ENCODE measurements at places on chromosomes 3 and 15. TPM values are rescaled to one million over a fixed set of nuclear protein-coding genes. Genes with fewer than 3 reads are reported as not detected.

Gene UACA
- 3.3 TPM for polyA plus RNA-seq

DNA sequence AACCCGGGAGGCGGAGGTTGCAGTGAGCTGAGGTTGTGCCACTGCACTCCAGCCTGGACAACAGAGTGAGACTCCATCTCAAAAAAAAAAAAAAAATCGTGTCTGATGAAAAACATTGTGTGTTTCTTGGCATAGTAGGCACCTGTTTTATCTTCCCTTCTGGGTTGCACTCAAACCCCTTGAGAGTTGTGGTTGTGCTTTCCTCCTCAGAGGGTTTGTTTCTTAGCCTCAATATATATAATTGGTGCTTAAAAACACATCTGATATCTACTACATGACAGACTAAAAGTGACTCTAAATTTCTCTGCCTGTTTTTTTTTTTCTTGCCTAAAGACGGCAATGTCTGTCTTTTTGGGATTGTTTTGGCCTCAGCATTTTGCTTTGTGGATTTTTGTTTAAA lies 7.6 kb downstream of the NR1D2 start:
- peak; percentile 76 for DNase-seq

Gene C3orf20
- 0.56 TPM for polyA plus RNA-seq

DNA sequence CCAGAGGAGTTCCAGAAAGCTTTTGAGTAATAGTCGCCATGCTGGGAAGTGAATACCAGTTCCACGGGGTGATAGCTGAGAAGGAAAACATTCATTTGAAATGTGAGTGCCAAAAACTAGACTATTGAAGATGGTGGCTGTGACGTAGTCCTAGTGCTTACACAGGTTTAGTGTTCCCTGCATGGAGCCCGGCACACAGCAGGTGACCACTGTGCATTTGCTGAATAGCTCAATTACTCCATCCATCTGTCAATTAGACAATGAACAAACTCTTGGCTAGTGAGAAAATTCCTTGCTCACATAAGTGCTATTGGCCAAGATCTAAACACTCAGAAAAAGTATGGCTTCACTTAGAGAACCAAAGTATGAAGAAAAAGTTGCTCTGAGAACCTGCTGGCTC lies 448.1 kb upstream of the WNT5A start:
- no peak for DNase-seq

Gene MEIS2
- 18.4 TPM for polyA plus RNA-seq

DNA sequence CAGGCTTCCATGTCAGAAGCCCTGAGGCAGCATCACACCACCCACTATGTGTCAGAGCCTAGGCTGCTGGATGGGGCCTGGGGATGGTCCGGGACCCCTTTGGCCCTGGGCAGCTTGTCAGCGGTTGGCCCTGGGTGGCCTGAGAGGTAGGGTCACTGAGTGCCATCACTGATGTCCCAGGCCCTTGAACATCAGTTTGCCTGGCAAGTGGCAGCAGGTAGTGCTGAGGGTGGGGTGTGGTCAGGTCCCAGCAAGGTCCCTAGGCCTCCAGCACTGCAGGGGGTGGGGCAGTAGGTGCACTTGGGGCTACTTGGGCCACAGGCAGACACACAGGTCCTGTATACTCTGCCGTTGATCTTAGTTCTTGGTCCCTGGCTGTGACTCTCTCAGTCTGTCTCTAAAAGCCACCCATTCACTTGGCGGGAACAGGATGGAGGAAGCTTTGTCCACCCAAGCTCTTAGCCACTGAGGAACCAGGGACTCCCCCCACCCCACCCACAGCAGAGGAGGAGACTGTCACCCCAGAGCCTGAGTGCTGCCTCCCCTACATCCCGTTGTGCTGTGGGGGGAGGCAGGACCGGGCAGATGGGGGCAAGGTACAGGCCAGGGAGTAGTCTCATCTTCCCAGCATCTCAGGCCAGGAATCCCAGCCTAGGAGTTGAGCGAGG lies 5.8 kb downstream of the GNAI2 start:
- no peak for DNase-seq

GRCh38 chr15:70435872-70436271 lies 327.5 kb downstream of the UACA start:
- peak; percentile 15 for DNase-seq

- no peak for DNase-seq
These were observed 222.8 kb upstream of the UBE2E2 start for GRCh38 chr3:22980346-22980745.

DNA sequence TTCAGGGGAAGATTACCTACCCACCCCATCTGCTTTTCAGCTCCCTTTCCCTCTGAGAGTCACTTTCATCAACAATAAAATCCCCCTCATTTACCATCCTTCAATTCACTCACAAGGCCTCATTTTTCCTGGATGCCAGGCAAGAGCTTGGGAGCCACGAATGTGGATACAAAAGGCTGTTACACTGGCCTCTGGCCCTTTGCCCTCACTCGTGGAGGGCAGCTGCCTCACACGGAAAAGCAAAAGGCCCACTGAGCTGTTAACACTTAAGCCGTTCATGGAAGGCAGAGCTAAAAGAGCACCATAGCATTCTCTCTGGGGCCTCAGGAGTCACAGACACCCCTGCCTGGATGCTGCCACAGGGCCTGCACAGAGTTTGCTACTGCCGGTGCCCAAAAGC lies 102.4 kb upstream of the TUSC7 start:
- DNase-seq = no peak

DNA sequence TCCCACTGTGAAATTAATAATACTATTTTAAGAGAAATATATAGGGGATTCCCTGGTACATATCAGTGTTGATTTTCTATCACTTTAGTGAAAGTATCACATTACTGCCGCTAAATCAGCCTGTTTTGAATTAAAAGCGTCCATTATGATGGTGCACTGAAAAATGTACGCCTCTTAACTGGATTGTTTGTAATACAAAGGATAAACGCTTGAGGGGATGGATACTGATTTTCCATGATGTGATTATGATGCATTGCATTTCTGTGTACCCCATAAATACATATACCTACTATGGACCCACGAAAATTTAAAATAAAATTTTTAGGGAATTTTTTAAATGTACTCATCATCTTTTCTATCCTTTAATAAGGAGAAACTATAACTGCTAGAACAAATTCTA lies 478.6 kb downstream of the MAGI1 start:
- DNase-seq = no peak

DNA sequence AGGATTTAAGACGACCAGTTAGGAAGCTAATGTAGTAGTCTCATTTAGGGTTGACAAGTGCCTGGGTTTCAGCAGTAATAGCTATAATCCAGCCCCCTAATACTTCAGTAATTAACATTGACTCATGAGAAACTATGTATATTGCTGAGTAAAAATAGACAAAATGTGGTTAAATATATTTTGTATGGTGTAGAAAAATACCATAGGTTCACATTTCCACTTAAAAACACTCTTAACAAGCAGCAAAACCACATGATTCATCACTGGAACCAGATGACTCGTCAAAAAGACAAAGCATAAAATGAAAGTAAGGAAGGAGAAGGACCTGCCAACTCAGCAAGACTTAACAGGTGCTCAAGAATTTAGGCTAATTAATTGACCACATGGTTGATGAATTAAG lies 288.9 kb downstream of the EFHB start:
- peak; percentile 23 for DNase-seq

GRCh38 chr15:76177491-76178040 lies 117.8 kb downstream of the TMEM266 start:
- DNase-seq = no peak

DNA sequence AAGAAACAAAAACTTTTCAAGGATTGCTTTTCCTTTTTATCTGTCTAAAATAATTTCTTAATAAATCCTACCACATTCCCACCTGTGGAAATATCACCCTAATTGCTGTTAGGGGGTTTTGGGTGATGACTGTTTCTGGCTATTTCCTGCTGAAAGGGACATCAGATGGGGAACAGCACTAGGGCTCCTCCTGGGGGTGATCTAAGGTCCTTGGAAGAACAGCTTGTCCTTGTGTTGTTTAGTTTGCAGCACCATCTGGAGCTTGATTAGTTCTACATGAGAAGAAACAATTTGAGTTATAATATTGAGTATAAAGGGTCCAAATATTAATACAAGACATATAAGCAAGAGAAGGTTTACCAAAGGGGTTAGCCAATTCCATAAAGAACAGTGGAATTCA lies 18.7 kb downstream of the OR5H15 start:
- no peak for DNase-seq

DNA sequence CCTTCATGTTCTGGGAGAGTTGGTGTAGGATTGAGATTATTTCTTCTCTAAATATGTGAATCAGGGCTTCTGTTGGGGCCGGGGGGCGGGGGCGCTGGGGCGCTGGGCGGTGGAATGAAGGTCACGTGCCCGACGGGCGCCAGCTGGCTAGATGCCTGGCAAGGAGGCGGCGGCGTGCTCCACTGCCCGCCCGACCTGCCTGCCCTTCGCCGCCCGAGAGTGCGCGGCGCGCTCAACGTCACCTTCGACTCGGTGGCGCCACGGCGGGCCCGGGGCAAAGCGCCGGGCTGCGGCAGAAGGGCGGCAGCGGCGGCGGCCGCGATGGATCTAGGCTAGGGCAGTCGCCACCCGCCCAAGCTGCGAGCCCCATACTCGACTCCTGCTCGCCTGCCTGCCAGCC lies 47.0 kb upstream of the LHFPL4 start:
- no peak for DNase-seq
